ENCODE measurements at places on chromosomes 4 and X.

- no peak for DNase-seq
These were observed 1064.0 kb upstream of the SLIT2 start for GRCh38 chr4:19187691-19188090.

- no peak for DNase-seq
These were observed 246.4 kb downstream of the ZNF674 start for GRCh38 chrX:46298821-46299220.

DNA sequence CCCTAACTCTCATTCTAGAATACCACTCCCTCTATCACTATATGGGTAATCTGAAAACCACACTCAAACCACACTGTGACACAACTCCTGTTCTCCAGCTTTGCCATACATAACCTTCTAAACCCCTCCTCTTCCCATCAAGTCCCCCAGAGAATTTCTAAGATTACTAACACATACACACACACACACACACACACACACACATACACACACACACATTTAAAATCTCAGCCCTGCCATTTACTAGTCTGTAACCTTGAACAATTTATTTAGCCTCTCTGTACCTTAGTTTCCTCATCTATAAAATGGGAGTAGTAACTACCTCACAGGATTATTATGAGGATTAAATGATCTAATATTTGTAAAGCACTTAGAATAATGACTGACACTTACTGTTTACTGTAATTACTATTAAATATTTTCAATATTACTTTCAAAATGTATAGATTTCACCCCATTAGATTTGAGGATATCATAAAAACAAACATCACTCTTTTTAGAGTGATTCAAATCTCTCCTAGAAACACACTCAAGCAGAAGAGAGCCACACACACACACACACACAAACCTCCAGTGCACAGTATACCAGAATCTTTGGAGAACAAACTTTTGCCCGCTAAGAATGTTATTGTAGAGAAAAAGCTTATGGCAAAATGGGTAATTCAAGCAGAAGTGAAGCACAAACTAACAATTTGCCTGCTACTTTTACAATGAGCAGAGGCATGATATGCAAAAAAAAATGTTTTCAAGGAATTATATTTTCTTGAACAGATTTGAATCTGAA is 3.8 kb downstream of the ANKRD50 start:
- no peak for DNase-seq

DNA sequence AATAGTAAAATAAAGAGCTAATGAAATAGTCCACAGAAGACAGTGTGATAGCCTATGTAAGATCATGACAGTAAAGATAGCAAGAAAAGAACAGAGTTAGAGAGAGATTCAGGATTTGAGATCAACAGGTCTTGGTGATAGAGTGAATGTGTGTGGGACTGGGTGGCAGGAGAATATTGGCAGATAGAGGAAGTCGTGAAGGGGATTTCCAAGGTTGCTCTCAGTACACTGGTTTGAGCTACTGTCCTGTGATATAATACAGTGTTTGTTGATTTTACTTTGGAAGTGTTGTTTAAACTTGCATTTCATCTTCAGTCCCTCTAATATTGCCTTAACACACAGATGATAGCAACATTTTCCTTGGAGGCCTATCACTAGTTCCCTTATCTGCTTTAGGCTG is 44.1 kb downstream of the DTHD1 start:
- peak; percentile 61 for DNase-seq

GRCh38 chrX:71053217-71053621 is 14.9 kb downstream of the SNX12 start:
- peak; percentile 21 for DNase-seq

- no peak for DNase-seq
These were observed 78.8 kb upstream of the GPR174 start for GRCh38 chrX:79065696-79066095.

GRCh38 chrX:70755850-70756249 is 152.7 kb downstream of the TEX11 start:
- DNase-seq: peak; percentile 64

GRCh38 chrX:119523664-119524184 is 41.5 kb downstream of the STEEP1 start:
- no peak for DNase-seq

GRCh38 chrX:125378770-125379169 is 59.1 kb downstream of the TEX13C start:
- DNase-seq: no peak

- no peak for DNase-seq
These were observed 4.0 kb downstream of the CENPU start for GRCh38 chr4:184729946-184730345.

DNA sequence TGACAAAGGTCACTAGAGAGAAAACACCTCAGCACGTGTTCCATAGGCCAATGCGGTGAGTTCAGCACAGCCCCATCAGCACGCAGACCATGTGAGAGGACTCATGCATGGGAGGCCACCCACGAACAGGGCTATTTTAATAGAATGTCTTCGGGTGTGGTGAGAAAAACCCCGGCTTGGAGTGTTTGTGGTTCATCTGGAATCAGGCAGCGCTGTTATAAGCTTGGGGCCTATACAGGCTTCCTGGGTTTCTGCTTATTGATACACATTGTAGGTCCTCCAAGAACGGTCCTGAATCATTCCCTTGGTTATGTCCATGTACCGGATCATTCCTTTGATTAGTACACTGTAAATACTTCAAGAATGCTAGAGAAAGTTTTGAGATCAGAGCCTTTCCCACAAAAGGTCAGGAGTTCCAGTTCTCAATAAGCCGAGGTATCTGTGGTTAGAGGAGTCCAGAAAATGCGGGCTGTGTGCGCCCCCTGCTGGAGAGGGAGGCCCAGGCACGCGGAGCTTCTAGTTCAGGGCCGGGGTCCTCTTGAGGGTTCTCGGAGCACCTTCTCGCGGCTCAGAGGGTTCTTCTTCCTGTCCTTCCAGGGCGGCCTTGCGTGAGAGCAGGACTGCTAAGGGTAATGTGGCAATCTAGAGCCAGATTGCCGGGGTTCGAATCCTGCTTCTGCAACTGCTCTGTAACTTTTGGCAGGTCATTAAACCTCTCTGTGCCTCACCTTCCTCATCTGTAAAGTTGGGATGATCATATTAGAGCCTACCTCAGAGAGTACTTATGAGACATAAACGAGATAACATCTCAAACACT is 51.8 kb downstream of the TLR10 start:
- peak; percentile 84 for DNase-seq

GRCh38 chr4:153409924-153410501 is 56.1 kb upstream of the TMEM131L start:
- no peak for DNase-seq

DNA sequence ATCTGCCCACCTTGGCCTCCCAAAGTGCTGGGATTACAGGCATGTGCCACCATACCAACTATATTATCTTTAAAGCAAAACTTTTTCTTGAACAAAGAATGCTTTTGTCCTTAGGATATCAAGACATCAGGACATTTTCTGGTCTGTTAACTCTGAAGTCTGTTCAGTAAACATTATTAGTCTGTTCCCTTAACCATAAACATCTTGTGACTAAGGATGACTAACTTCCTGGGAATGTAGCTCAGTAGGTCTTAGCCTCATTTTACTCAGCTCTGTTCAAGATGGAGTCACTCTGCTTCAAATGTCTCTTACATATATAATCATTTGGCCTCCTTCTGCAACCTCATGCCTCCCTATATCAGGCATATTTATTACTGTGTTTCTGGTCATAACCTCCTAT is 122.9 kb downstream of the UBE2NL start:
- no peak for DNase-seq

- no peak for DNase-seq
These were observed 21.9 kb downstream of the CNOT6L start for GRCh38 chr4:77797239-77797638.

GRCh38 chr4:163111588-163111987 is 55.1 kb downstream of the NAF1 start:
- DNase-seq: no peak

DNA sequence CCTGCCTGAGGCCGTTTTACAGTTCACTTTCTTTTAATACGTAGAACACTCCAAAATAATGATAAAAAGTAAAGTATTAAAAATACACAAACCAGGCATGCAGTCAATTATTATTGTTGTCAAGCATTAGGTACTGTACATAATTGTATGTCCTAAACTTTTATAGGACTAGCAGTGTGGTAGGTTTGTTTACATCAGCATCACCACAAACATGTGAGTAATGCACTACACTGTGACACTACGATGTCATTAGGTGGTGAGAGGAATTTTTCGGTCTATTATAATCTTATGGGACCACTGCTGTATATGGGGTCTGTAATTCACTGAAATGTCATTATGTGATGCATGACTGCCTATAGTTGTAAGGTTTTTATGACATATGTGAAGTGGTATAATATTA is 149.5 kb upstream of the SH3RF1 start:
- DNase-seq: no peak

Data from CD4-positive, alpha-beta T cell treated with Interleukin-21 for 1 hour (primary cell).